ENCODE measurements at places on chromosomes 7 and 10.
A peak's percentile ranks its signal among the peaks of the same experiment; 100 is the strongest.

DNA sequence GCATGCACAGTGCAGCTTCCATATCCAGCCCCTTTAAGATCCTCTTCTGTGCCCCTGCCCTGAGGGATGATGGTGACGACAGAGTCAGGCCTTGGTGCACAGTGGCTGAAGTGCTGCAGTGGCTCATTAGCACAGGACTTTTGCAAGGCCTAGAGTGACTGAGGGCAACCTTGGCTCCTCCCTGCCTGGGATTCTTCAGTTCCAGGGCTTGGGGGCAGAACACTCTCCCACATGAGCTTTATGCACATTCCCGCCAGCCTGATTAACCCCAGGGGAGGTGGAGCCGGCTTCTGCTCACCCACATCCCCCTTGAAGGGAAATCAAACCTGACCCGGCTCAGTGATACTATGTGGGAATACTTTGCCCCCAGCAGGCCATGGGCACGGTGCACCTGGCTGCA is 253.4 kb downstream of the GALNT17 start:
- no peak for DNase-seq

DNA sequence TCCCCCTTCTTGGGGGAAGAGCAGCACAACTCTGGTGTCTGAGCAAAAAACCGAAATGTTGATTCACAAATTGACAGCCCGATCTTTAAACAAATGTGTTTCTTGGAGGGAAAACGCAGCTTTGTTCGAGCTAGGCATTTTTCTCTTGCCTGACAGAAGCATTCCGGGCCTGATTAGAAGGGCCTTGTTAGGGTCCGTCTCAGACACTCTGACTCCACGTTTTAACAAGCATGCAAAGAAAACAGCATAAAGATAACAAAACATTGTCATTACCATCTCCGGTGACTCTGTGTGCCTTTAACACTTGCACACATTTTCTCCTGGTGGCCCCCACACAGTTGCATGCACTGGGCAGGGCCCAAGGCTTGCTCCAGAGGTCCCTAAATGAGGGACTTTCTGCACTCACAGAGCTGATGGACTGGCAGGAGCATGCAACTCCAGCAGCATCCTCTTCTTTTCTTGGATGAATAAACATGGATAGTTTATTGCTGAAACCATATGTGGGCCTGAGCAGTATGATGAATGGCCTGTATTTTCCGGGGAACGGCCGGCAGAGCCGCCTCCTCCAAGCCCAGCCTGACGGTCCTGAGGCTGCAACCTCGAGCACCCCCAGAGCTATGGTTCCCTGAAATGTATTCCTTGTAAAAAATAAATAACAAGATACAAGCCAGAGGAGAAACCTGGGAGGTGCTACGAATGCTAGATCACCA is 50.9 kb downstream of the EBF3 start:
- no peak for DNase-seq

GRCh38 chr10:129545261-129545660 is 78.2 kb downstream of the MGMT start:
- peak; percentile 12 for DNase-seq

DNA sequence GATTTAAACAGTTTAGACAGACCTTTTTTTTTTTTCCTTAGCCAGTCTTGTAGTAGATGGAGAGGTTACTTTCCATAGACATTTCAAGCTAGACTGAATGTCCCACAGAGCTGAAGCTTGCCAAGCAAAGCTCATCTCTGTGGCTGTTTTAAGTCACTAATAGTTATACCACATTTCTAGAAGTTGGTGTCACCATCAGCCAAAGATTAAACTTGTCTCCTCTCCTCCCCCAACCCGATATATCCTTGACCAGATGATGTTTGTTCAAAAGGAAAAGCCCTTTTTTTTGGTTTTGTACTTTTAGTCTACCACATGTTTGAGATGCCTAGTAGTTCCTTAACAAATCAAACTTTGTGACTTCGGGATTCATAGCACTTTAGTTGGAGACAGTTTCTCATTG is 66.1 kb downstream of the ADD3 start:
- DNase-seq, result peak; percentile 62

GRCh38 chr7:105826143-105826542 is 50.3 kb downstream of the ATXN7L1 start:
- DNase-seq, result peak; percentile 39

DNA sequence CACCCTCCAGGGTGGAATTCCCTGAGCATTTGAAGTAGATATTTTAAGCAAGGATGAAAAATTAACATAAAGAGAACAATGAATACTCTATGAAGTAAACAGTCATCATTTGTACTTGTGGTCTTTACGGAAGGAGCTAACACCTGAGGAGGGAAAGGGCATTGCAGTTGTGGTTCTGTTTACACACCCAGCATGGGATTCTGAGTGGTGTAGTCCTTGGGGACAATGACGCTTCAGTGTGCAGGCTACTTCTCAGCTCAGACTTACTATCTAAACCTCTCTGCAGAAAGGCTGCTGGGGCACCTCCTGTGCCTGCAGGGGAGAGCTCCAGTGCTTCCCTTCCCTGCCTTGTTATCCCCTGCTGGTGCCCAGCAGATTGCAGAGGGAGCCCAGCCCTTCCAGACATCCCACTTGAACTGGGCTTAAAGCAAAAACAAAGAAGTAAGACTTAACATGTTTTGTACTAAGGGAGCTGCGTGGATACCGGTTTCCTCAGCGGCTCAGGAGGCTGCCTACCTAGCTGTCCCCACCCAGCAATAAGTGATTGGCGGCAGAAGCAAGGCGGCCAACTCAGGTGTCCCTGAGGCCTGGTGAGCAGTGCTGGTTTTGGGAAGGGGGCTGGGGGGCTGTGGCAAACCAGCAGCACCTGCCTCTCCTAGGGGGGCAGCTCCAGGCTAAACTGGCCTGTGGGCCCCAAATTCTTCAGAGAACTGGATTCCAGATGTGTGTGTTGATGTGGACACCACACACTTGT is 89.1 kb downstream of the CELF2 start:
- DNase-seq, result no peak

GRCh38 chr7:43302211-43302711 is 189.8 kb downstream of the HECW1 start:
- peak; percentile 64 for DNase-seq

DNA sequence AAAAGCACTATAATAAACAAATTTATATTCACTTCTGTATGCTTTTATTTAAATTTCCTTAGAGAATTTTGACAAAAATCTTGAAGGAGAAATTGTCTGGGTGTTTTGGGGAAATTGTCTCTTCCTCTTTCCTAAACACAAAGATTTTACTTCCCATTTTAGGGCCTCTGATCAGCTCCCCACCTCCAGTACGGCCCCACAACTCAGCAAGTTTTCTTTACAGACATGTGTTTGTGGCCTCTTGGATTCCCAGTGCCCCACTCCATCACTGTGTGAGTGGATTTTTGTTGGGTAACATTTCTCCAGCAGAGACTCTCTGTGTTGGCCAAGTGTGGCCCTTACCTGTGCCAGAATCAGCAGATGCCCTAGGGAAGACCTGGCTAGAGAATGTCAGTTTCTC is 182.8 kb upstream of the CDC14C start:
- no peak for DNase-seq

DNA sequence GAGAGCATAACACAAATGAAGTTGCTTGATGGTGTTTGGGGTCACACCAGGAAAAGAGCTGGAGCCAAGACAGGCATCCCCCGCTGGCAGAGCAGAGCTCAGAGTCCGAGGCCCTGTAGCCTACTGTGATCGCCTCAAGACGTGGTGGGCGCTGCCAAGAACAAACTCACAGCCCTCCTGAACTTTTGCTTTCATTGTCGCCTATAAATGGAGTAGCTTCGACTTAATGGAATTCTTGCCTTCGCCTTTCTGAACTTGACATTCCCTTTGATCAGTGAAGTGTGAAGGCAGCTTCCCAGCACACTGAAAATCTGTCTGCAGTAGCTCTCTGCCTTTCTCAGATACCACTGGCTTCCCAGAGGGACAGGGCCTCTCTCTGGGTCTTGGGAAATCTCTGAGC is 21.3 kb downstream of the CPXM2 start:
- no peak for DNase-seq

DNA sequence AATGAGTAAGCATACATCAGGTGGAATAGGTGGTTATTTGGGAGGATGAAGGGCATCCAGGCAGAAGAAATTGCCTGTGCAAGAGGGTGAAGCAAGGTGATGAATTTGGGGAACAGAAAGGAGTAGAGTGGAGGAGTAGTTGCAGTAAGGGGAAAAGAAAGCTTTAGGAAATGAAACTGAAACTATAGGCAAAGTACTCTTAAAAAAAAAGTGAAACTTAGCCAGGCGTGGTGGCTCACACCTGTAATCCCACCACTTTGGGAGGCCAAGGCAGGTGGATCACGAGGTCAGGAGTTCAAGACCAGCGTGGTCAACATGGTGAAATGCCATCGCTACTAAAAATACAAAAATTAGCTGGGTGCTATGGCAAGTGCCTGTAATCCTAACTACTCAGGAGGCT is 17.6 kb downstream of the NUP205 start:
- DNase-seq, result no peak

DNA sequence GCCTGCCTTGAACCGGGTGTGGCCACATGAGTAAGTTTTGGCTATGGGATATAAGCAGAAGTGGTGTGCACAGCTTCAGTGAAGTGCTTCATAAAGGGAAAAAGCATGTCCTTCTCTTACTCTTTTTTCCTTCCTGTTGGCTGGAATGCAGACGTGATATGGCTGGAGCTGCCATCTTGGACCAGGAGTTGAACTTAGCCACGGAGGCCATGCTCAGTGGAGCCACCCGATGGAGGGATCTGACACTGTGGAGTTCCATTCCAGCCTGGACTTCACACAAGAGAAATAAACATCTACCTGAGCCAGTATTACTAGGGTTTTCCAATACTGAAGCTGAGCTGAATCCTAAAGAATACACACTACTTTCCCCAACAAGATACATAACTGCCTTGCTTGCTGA is 52.3 kb downstream of the CCDC3 start:
- DNase-seq, result no peak

DNA sequence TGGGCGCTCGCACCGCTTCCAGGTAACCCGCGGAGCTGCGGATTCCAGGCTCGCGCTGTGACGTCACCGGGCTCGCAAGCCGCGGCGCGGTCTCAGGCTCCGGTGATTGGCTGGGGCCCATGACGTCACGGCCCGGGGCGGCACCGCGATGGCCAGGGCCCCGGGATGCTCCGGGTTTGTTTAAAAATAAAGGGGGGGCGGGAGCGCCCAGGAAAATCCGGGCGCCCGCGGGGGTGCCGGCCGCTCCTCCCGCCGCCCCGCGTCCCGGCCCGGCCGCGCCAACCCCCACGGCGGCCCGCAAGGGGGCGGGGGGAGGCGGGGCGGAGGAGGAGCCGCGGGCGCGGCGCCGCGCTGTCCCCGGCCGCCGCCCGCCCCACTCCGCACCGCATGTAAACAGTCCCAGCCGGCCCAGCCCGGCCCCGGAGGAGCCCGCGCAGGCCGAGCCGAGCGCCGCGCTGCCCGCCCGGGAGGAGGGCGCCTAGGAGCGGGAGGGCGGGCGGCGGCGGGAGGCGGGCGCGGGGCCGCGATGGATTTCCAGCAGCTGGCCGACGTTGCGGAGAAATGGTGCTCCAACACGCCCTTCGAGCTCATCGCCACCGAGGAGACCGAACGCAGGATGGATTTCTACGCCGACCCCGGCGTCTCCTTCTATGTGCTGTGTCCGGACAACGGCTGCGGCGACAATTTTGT is at the start of gene MTURN:
Gene MTURN, plus strand, starts transcription at position 376 of the 690 bp plus-strand sequence. Its CDS starts 151 bp downstream, at position 527.
- DNase-seq, result peak; percentile 83

DNA sequence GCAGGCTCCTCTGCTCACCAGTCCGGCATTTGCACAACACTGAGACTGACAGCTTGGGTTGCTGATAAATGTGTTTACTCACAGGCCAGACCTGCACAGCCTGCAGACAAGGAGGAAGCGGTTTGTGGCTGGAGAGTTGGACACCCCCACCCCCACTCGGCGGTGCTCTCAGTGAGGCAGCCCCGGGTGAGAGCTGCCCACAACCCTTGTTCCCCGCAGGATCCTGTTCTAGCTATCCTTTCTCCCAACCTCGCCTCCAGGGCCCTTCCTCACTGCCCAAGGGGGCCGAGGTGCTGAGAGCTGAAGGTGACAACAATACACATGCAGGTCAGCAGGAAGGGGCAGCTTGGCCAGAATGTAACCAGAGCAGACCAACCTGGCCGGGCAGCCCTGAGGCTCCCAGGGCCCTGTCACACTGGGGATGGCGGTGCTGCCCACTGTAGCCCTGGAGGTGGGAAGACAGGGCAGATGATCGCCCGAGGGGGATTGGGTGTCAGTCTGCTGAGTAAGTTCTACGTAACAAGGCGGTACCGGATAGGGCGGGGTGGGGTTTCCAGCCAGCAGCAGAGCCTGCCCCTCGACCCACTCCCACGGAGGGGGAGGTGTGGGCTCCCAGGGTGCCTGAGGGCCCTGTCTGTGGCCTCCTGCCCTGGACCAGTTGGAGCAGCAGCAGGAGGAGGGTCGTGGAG is 2.1 kb upstream of the ADAM8 start:
- DNase-seq, result peak; percentile 36

DNA sequence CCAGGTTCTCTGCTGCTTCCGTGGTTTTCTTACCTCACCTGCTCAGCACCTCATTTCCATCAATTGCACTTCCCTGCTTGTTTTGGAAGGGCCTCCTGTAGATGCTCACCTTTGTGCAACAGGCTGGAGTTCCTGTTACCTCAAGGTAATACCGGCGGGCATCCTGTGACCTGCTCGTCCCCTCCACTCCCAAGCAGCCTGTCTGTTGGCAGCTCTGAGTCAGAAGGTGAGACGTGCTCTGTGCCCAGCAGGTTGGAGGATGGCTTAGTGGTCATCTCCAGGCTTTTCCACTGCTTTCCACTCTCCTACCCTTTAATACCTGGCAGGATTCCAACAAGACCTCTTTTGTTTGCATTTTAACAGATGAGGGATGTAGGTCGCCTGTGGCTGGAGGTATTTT is 86.0 kb downstream of the CAMK1D start:
- no peak for DNase-seq

DNA sequence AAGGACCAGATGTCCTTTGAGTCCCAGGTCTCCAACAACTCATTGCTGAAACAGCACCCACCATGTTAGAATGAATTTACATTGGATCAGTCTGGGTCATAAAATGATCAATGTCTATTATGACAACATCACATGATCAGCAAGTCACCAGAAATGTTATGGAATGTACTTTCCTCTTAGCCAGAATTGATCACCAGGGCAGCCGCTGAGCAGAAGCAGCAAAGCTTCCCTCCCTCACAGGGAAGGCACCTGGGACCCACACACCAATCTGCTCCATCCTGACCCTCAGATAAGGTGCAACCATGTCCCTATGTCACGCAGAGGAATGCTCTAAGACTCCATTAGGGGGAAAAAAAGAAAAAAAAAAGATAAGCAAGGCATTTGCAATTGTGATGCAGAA is 30.0 kb downstream of the FGFR2 start:
- no peak for DNase-seq

- no peak for DNase-seq
Measured at GRCh38 chr7:37045681-37046179, 321.4 kb upstream of the AOAH start.

Measured in fibroblast of skin of right biceps (primary cell).